ENCODE measurements at places on chromosomes 16 and 17.

DNA sequence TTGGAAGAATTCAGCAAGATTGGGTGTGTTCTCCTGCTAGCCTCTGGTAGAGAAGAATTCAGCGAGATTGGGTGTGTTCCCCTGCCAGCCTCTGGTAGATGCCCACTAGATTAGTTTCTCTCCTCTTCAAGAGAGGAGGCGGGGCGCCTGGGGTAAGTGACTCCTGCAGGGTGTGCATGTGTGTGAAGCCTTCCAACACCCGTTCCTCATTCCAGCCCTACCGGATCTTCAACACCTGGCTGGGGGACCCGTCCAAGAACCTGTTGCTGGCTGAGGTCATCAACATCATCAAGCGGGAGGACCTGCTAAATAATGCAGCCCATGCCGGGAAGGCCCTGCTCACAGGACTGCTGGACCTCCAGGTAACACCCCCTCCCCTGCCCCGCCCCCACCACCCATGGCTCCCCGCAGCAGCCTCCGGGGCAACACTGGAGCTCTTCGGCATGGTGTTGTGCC, 21.3 kb downstream of the TMEM186 start:
- DNase-seq, result no peak

- DNase-seq, result no peak
Measured at GRCh38 chr17:39556423-39556822, 51.3 kb downstream of the NEUROD2 start.

DNA sequence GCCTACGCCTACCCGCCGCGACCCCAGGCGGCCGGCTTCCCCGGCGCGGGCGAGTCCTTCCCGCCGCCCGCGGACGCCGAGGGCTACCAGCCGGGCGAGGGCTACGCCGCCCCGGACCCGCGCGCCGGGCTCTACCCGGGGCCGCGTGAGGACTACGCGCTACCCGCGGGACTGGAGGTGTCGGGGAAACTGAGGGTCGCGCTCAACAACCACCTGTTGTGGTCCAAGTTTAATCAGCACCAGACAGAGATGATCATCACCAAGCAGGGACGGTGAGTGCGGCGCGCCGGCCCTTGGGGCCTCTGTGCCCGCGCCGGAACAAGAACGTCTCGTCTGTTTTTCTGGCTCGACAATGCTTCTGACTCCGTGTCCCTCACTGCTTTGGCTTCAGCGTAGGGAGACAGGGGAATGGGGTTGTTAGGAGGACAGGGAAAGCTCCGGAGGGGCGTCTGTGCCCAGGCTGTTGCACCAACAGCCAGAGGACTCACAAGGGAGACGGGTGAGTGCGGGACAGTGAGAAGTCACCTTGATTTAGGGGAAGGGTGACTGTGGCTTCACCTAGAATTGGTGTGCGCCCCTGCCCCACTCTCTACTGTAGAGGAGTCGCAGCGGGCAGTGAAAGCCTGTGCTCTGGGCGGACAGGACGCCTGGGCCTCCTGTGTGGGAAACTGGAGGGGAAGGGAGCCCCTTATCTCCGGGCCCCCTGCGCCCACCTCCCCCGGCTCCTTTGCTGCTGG, 806 bp downstream of the TBX21 start:
- no peak for DNase-seq

DNA sequence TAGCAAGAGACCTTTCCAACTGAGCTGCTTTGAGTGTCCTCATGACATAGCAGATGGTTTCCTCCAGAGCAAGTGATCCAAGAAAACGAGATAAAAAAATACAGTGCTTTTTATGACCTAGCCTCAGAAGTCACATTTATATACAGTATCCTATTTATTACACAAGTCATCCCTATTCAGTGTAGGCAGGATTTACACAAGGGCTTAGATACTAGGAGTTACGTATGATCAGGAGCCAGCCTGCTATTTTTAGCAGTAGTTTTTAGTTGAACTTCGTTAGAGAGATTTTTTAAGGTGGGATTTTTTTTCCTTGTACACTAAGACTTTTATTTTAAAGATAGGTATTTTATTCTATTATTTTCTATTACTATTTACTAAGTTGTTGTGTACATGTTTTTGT, 58.4 kb downstream of the PHKB start:
- no peak for DNase-seq

DNA sequence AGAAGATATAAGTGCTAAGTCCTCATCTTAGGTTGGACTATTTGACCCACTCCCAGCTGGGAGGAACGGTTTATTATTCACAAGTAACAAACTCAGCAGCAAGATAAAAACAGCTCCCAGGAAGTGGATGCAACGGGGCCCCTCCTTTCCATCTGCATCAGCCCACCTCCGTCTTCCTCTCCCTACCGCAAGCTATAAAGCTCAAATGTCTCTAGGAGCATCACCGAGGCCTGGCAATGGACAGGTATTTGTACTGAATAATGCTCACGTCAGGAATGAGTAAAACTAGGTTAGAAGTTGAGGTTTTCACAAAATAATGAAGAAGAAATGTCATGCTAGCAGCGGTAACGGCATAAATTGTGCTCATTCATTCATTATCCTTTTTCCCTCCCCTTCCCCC, 408.7 kb upstream of the PSMD7 start:
- no peak for DNase-seq

- DNase-seq, result no peak
Measured at GRCh38 chr16:75733305-75734211, 7.3 kb upstream of the CPHXL start.

- no peak for DNase-seq
Measured at GRCh38 chr17:8477715-8478441, 42.2 kb downstream of the NDEL1 start.

DNA sequence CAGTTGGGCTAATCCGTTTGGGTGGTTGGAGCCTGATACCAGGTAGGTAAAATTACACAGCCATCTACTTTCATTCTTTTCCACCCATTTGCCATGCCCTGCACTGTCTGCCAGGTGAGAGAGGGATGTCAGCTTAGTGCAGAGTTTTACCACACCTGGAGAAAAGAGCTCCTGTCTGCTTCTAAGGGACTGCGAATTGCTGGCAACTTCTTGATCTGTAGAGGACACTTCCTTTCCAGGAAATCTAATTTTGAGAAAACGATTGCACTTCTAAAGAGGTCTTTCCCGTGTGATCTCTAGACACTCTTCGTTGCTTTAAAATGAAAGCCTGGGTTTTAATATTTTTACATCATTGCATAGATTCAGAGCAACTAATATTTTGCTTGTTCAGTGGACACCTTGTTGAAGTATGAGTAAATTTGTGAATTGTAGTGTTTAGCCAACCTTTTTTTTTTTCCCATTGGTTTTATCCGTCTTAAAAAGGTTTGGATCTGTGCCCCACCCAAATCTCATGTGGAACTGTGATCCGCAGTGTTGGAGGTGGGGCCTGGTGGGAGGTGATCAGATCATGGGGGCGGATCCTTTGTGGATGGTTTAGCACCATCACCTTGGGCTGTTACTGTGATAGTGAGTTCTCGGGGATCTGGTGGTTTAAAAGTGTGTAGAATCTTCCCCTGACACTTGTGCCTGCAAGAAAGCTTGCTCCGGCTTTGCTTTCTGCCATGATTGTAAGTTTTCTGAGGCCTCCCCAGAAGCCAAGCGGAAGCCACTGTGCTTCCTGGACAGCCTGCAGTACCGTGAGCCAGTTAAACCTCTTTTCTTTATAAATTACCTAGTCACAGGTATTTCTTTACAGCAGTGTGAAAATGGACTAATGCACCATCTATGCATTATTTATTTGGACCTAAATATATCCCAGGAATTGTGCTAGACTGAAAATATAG, 104.6 kb downstream of the PRKCA start:
- DNase-seq, result no peak

- no peak for DNase-seq
Measured at GRCh38 chr17:1492249-1493206, at the start of gene MYO1C. Gene MYO1C, minus strand, starts transcription at chr17:1492686. Its CDS starts 199 bp downstream, at chr17:1492487.

- DNase-seq, result no peak
Measured at GRCh38 chr17:79612468-79613194, 1.8 kb upstream of the RBFOX3 start.

- no peak for DNase-seq
Measured at GRCh38 chr16:50858376-50858775, 116.5 kb downstream of the CYLD start.

DNA sequence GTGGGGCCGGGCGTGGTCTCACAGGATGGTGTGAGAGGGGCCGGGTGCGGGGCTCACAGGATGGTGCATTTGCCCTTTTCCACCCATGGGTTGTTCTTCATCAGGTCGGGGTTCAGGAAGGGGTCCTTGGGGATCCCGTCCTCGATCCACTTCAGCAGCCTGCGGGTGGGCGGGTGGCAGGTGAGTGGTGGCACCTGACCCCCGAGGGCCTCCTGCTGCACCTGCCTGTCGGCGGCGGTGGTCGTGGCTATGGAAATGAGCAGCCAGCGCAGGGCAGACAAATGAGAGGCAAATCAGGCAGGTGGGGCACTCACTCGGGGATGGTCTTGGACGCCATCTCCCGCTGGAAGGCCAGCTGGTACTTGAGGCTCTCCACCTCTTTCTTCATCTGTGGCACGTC, 1.9 kb downstream of the GNG13 start:
- DNase-seq, result no peak
